ENCODE measurements at places on chromosomes 12 and 14. TPM values are rescaled to one million over a fixed set of nuclear protein-coding genes. Genes with fewer than 3 reads are reported as not detected.
A peak's percentile ranks its signal among the peaks of the same experiment; 100 is the strongest.

- DNase-seq, result no peak
Observed at GRCh38 chr14:51498411-51499227, 153.1 kb upstream of the FRMD6 start.

GRCh38 chr14:38882533-38882932, 220.5 kb downstream of the SEC23A start:
- DNase-seq, result peak; percentile 4

DNA sequence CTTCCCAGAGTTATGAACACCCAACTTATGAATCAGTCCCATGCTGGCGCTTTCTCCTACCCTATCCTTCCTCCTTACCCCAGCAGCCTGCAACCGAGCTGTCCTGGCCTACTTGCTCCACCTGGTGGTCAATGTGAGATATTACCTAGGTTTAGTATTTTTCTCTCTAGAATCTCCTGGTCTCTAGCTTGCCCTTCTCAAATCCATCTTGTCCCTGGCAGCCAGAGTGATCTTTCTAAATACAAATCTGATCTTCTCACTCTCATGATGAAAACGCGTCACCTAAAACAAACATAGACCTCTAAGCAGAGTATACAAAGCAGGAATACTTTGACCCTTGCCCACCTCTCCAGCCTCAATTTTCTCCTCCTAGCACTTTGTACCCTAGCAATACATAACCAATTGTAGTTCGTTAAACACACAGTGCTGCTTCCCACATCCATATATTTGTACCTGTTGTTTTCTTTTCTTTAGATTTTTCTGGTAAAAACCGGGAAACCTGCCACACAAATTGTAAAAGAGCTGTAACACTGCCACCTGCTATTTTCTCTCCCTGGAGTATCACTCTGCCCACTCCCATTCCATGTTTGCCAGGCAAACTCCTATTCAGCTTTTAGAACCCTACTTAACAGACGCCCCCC, 20.0 kb upstream of the TCP11L2 start:
- DNase-seq, result no peak

GRCh38 chr12:118164798-118165486, 29.0 kb downstream of the PEBP1 start:
- DNase-seq, result peak; percentile 8

- no peak for DNase-seq
Observed at GRCh38 chr14:59377991-59378601, 87.1 kb downstream of the GPR135 start.

DNA sequence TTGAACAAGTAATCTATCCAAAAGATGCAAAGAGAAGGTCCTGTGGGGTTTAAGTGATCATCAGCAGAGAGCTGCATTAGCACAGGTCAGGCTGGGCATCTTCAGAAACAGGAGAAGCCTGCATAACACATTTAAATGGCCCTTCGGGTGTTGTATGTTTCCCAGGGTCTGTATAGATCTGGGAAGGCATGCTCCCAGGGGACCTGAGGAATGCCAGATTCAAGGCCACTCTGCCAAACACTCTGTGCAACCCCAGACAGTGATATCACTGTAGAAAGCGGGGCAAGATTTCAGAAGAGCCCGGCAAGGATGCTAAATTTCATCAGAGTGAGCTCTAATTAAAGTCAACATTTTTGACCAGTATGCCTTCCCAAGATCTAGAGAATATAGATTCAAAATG, 92.9 kb downstream of the ARMH4 start:
- DNase-seq, result no peak

Gene ANGEL1
- 3.0 TPM for total RNA-seq

Gene SDR9C7
- total RNA-seq, result not detected

Gene CCDC77
- total RNA-seq, result 21.0 TPM

Gene VRTN
- total RNA-seq, result not detected
